ENCODE measurements at places on chromosomes 13 and 19. TPM values are rescaled to one million over a fixed set of nuclear protein-coding genes. Genes with fewer than 3 reads are reported as not detected.

The GNG8 gene
- total RNA-seq: not detected

The DHDH gene
- total RNA-seq: 3.0 TPM

The C19orf73 gene
- total RNA-seq: 1.5 TPM

The SLC46A3 gene
- 20.2 TPM for total RNA-seq

The NCAN gene
- total RNA-seq: not detected

The ZNF577 gene
- total RNA-seq: 9.4 TPM

The DZIP1 gene
- 7.1 TPM for total RNA-seq

The SIGLEC12 gene
- total RNA-seq: 3.7 TPM

The CLEC17A gene
- not detected for total RNA-seq

The HAUS8 gene
- total RNA-seq: 8.1 TPM

The PRR22 gene
- total RNA-seq: 2.0 TPM

The MEIOSIN gene
- not detected for total RNA-seq

The LNX2 gene
- total RNA-seq: 35.3 TPM

The KCNJ14 gene
- total RNA-seq: 1.1 TPM

The RDH8 gene
- not detected for total RNA-seq

The CGB1 gene
- total RNA-seq: not detected

The SEMA6B gene
- 20.3 TPM for total RNA-seq

The ZNF441 gene
- total RNA-seq: 10.0 TPM

The CEACAM4 gene
- total RNA-seq: 4.6 TPM

The IGSF23 gene
- not detected for total RNA-seq

Data from upper lobe of right lung (tissue), 1 donor.